ENCODE measurements at places on chromosomes 2 and 18.

DNA sequence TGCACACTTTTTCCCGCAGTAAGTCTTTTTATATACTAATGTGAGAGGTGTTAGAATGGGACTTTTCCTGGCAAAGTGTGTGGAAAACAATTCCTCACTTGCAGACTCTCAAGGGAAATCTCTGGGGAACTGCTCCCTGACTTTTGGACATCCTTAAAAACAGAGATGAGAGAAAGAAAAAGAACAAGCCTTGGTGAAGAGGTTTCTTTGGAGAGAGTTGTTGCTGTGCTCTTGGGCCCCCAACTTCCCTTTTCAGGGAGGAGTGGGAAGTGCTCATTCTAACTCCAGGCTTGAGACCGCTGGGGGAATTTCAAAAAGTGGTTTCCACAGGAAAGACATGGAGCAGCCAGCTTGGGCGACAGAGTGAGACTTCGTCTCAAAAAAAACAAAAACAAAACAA, 142.6 kb upstream of the SPRED2 start:
- no peak for DNase-seq

DNA sequence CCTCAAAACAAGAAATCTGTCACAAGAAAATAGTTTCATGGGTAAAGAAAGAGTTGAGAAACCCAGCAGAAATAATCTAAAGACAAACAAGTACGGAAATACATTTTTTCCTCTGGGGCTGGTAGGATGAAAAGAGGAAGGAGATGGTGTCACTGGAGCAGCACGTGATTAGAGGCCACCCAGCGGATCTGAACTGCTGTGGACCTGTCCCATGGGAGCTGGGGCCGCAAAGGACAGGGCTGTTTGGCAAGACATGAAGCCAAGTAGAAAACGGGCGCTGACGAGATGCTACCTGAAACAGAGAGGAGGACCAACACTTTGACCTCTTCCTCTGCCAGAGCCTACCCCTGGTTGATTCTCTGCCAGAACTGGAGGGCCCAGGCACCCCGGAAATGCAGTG, 295.4 kb upstream of the ATP5MC3 start:
- DNase-seq, result no peak

DNA sequence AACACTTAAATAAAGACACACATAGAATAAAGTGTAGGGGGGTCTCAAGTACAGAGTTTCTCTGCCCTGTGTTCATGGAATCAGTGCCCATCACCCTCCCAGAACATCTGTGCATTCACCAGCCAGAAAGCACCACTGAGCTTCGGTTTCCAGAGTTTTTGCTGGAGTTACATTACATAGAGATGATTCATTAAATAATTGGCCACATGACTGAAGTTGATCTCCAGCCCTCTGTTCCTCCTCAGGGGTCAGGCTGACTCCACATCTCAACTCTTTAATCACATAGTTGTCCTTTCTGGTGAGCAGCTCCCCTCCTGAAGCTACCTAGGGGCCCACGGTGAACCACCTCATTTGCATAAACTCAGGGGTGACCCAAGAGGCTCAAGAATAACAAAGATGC, 129.8 kb downstream of the METTL4 start:
- no peak for DNase-seq

GRCh38 chr18:13564579-13564978, 161.8 kb downstream of the FAM210A start:
- DNase-seq, result no peak

- DNase-seq, result no peak
Observed at GRCh38 chr18:44681076-44681970, 635 bp downstream of the SETBP1 start.

- no peak for DNase-seq
Observed at GRCh38 chr18:6561016-6561415, 146.3 kb upstream of the L3MBTL4 start.

- no peak for DNase-seq
Observed at GRCh38 chr2:234625626-234626250, 128.9 kb upstream of the ARL4C start.

DNA sequence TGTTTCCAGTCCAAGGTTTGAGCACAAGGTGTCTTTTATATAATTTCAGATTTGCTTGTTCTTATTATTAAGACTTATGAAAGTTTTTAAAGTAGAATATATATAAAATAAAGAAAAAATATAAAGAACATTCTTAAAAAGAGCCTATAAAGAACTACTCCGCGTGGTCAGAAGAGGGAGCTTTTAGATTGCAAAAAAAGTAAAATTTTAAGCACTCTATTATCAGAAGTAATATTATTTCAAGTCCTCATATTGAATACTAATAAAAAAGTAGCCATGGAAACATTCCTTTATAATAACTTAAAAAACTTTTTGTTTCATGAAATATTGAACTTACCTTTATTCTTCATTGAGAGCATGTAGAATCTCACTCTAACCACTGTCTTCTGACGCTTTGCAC, 51.4 kb downstream of the LINC00305 start:
- DNase-seq, result no peak

GRCh38 chr2:199734011-199734410, 117.0 kb downstream of the FTCDNL1 start:
- no peak for DNase-seq

DNA sequence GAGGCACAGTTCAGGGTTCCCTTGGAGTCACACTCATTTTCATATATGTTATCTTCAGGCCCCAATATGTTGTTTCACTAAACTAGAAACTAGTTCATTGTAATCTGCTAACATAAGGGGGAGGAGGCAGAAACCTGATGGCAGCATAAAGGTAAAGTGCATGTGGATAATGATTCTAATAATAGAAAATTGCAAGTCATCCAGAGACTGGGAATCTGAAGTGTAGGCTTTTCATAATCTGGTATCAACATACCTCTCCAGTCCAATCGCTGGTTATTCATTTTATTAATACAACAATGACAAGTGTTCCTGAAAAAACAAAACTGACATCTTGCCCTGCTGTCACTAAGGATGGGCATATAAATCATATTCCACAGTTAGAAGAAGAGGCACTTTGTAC, 326.3 kb upstream of the ZNF804A start:
- no peak for DNase-seq

- DNase-seq, result no peak
Observed at GRCh38 chr2:165655661-165656060, 138.4 kb downstream of the GALNT3 start.

- DNase-seq, result no peak
Observed at GRCh38 chr18:25563816-25564683, 212.1 kb upstream of the ZNF521 start.

GRCh38 chr2:36857713-36858112, 108.6 kb downstream of the STRN start:
- no peak for DNase-seq

DNA sequence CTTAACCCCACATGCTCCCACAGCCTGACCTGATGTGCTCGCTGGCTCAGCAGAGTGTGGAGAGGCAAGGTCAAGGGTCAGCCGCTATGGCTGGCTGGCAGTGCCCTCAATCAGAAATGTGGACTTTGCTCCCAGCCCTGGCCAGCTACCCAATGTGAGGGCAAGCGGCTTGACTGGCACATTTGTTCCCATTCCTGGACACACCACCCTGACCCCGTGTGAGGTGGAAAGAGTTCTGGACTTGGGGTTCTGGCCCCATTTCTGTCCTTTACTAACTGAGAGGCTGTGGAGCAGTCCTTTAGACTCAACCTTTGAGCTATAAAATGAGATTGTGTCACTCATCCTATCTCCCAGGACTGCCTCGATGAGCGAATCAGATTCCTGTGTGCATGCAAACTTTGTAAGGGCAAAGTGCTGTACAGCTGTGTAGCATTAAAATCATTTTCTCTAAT, 9.1 kb downstream of the THNSL2 start:
- no peak for DNase-seq

Data from activated CD8-positive, alpha-beta memory T cell treated with anti-CD3 and anti-CD28 coated beads for 24 hours (primary cell).